Stomach (tissue), 19 donors: ENCODE measurements at places on chromosomes 12 and 14.

DNA sequence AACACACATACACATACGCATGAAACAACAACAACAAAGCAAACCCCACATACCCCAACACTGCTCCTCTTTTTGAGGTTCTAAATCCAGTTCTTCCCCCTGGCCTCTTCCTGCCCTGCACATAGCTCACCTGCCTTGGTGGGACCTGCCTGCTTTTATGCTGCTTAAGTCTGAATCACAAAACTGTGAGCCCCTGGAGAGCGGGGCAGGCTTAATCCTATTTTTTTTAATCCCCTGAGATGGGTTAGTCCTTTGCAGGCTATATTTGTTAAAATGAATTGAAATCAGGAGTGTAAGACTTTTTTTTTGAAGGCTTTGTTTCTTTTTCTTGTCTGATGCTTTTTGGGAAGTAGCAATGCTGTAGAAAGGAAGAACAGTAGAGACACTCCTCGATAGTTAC, 84.6 kb upstream of the MAX start:
- DNase-seq: no peak

- no peak for DNase-seq
Observed at GRCh38 chr12:123036466-123037285, 56.2 kb downstream of the ARL6IP4 start.

DNA sequence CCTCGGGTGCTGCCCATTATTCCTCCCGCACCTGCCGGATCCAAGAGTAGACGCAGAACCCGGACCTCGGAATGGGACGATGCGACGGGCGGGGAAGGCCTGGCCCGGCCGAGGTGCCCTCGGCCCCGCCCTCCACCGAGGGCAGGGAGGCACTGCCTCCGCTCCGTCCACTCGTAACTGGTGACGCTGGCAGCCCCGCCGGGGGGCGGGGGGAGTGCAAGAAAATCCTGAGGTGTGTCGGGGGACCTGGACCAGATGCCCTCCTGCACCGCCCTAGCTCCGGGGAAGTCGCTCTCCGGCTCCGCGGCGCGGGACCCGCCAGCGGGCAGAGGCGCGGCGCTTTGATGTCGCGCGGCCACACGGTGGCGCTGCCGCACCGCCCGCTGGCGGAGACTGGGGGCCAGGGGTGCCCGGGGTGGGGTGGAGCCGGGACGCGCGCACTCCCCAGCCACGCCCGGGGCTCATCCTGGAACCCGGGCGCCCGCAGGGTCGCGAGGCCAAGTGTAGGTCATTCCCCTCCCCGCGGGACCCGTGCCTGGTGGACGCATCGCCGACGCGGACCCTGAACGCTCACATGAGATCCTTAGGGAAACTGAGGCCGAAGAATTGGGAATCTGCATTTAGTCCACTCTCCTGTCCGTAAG, 202.8 kb downstream of the TTC8 start:
- DNase-seq: peak; percentile 61

DNA sequence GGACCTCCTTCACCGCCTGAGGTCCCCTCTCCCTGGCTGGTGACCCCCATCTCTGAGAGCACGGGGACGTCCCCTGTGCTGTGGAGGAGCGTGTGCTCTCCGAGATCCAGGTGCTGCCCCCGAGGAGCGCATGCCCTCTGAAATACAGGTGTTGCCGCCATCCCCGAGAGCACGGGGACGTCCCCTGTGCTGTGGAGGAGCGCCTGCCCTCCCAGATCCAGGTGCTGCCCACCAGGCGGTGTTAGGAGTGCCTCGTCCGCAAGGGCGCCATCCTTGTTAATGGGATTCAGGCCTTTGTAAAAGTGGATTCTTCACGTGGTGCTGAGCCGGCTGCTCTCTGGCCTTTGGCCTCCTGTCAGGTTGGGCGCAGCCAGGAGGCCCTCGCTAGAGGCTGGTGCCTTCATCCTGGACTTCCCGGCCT, 10.1 kb downstream of the NOC4L start:
- DNase-seq: no peak

GRCh38 chr12:34295366-34296142, 273.3 kb downstream of the ALG10 start:
- DNase-seq: no peak

DNA sequence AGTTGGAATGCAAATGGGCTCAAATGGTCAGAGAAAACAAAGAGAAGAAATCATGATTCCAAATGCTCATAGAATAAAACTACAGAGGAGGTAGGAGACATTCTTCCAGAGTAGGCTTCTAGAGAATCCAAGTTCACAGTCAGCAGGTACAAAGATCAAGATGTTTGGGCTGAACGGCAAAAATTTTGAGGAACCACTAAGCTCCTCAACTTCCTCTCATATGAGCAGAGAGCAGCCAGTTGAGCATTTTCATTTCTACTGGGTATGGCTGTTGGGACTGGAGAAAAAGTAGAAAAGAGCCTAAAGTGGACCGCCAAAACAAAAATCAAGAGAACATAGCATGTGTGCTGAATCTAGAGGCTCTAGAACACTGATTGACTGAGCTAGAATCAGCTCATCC, 73.8 kb upstream of the ARID2 start:
- no peak for DNase-seq

- peak; percentile 82 for DNase-seq
Observed at GRCh38 chr14:93906341-93907329, 20.5 kb upstream of the FAM181A start.
